ENCODE measurements at places on chromosomes 2 and 18. TPM values are rescaled to one million over a fixed set of nuclear protein-coding genes. Genes with fewer than 3 reads are reported as not detected.
A peak's percentile ranks its signal among the peaks of the same experiment; 100 is the strongest.

GRCh38 chr2:50895041-50895440 lies 136.9 kb downstream of the NRXN1 start:
- peak; percentile 81 for DNase-seq

DNA sequence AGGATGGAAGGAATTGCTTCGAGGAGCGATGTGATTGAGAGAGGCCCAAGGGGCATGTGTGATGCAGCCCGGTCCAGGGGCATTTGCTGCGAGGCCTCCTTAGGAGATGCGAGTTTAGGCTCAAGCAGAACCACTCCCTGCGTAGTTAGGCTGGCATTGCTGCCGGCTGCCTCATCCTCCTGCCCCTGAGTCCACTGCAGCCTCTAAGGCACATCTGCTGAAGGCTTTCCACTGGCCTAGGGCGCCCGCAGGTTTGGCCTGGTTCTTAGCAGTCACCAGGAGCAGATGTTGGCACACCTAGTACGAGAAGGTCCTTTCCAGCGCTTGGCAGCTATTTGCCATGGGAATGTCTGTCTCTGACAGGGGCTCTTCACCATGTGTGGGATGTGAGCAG lies 20.7 kb downstream of the INPP5D start:
- DNase-seq = no peak

- DNase-seq = no peak
Measured at GRCh38 chr2:195238379-195238778, 418.6 kb upstream of the SLC39A10 start.

DNA sequence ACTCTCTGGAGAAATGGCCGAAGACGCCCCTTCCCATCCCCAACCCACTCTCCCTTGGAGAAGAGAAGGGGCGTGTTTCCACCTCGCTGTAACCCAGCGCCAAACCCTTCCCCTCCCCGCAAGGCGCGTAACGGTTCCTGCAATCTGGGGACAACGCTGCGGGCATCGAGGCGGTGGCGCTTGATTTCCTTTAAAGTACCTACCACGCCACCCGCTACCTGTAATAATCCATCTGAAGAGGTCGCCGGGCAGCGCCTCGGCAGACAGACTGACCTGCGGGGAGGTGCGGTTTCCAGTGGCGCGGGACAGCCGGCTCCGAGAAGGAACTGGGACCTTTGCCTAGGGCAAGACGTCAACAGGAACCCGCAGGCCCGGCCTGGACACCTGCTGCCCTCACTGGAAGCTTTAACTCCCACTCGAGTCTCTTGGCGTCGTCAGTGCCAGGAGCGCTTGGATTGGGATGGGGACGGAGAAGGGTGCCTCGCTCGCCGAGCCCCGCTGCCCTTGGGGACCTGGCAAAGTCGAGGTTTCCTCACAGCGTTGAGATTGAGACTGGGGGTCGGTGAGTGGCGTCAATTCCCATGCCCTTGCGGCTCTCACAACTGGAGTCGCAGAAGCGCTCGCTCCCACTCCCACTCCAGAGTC lies at the start of gene CYP1B1:
Gene CYP1B1 (minus strand): TSS at position 645 of the 645 bp plus-strand sequence. CDS start 763 bp downstream, outside the sequence.
- DNase-seq = peak; percentile 47

DNA sequence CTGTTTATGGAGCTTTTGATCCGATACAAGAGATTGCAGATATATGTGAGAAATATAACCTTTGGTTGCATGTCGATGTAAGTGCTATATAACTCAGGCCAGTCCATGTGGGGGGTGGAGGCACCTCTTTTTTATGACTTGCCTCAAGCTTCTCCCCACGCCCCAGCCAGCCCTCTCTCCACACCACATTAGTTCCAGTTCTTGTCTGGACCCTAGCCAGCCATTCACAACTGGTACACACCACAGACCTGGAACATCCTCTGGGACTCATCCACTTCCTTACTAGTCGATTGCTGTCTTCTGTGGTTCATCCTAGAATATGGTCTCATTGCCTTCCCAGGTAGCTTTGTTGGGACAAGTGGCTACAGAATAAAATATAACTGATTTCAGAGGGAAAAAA lies 31.0 kb downstream of the GAD1 start:
- DNase-seq = no peak

DNA sequence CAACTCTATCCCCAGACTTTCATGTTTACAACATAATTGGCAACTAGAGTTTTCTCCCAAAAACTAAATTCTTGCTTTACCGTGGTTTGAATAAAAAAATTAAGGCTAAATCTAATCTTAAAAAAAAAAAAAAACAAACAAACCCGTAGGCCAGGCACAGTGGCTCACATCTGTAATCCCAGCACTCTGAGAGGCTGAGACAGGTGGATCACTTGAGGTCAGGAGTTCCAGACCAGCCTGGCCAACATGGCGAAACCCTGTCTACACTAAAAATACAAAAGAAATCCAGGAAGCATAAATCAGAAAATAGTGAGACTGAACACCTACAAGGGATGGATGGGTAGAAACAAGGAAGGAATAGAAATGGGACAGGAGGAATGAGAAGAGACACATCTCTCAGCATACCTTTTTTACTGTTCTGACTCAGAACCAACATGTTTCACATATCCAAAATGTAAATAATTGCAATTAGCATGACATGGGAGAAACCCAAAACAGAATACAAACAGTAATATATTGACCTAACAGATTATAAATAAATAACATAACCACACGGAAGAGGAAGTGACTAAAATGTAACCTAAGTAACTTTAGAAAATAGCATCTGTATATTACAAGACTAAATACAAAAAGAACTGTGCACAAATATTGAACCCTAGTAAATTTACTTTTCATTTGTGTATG lies 17.5 kb downstream of the MGAT4A start:
- DNase-seq = no peak

DNA sequence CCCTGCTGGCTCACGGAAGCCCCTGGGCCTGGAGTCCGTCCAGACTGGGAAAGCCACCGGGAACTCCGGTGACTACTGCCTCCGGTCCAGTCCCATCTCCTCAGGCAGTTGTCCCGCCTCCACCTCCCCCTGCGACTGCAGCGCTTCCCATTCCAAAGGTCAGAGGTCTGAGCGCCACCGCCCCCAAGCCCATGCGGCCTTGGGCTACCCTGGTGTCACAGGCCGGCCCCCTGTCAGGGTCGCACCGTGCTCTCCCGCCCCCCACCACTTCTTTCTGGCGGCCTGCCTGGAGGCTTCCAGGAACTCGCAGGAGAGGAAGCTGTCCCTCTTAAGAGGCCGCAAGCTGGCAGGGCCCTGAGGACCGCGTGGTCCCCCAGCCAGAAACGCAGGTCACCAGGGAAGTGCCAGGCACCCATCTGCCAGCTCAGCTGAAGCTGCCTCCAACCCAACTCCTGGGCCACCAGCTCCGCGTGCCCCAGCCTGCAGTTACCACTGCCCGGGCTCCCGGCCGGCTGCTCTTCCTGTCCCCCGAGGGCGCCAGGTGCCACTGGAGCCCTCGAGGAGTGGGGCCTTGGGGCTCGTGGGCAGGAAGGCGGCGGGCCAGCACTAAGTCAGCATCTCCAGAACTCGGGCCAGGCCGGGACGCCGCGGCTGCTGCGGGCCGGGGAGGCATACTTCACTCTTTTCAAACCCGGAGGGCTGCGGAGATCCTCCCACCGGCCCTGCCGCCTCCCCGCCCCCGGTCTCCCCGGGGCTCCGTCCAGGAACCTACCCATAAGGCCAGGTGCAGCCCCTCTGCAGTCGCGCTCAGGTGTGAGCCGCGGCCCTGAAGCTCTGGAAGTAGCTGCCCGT lies 83.3 kb upstream of the POMC start:
- peak; percentile 44 for DNase-seq

- DNase-seq = no peak
Measured at GRCh38 chr2:212745359-212745758, 206.8 kb upstream of the ERBB4 start.

DNA sequence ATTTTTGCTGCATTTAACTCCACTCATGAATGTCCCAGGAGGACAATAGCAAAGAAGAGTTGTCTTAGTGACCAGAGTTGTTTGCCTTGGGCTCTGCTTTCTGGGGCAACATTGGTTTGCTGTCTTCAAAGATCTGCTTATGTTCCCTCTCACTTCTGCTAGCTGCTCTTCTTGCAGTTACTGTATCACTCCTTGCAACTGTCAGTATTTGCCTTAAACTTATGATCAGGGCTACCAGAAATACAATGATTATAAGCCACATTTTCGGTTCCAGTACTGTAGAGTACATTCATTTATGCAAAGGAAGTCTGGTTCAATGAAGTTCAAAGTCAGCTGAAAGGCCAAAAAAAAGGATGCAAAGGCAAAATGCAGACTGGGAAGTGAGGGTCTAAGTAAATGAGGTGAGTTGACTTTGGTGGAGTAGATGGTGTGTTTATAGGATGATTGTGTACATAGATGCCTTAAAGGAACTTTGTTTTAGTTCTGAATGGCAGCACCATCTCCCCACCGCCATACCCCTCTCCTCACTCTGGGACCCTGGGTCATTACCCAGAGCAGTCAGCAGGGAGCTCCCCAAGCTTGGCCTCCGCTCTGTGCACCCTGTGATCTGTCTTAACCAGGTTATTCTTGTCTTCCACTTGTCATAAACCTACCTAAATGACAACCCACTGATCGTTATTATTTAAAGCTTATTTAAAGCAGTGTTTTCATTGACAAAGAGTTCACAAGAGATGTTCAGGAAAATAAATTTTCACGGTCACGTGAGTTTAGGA lies 236.0 kb downstream of the DOK6 start:
- no peak for DNase-seq

- no peak for DNase-seq
Measured at GRCh38 chr2:121246704-121247255, 38.2 kb downstream of the TFCP2L1 start.

The FOXD4L1 gene
- 0.17 TPM for total RNA-seq

The RAB6C gene
- not detected for total RNA-seq

The DHRS9 gene
- total RNA-seq = not detected
